ENCODE measurements at places on chromosomes 11 and 22.

DNA sequence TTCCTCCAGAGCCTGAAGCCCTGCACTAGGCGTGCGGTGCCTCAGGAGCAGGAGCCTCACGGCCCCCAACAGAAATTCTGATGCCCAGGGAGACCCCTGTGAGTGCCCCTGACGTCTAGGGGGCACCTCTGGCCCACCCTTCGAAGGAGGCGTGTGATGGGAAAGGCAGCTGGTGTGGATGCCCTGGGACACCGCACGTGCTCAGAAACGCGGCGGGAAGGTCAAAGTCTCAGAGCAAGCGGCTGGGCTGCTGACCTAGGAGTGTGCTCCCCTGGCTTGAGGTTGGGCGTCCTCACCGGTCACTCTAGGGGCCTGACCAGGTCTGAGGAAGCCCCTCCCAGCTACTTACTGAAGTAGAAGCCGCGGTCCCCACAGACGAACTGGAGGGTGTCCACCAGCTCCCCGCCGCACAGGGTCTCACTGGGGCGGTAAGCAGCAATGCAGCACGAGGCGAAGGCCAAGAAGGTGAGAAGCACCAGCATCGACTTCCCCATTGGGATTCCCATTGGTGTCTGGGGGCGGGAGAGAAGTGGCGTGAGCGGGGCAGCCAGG is 4.1 kb downstream of the IGF2 start:
- DNase-seq: no peak

GRCh38 chr11:108906329-108906728 is 241.5 kb downstream of the DDX10 start:
- DNase-seq: no peak

DNA sequence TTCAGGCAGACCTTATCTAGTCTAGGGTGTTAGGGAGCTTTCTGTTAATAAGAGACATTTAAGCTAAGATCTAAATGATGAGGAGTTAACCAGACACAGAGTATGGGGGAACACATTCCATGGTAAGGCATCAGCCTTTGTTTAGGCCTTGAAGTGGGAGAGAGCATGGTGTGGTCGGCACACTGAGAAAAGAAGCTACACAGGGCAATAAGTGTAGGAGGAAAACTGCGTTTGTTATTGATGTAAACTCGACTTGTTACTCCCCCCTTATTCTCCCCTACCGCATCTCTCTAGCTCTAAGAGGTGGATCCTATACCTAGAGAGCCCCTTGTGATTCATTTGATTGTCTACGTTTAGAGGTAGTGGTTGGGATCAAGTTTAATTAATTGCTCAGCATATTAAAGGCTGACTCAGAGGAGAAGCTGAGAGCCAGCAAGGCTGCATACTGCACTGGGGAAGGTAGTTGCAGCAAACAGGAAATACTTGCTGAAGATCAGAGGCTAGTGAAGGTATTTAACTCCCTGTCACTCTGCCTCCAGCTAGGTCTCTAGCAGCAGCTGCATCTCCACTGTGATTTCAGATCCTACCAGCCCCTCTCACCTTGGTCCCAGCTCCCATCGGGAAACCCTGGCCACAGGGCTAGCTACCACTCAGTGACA is 86.8 kb upstream of the TEAD1 start:
- DNase-seq: no peak

GRCh38 chr22:49004484-49005399 is 822.9 kb downstream of the BRD1 start:
- DNase-seq: no peak

DNA sequence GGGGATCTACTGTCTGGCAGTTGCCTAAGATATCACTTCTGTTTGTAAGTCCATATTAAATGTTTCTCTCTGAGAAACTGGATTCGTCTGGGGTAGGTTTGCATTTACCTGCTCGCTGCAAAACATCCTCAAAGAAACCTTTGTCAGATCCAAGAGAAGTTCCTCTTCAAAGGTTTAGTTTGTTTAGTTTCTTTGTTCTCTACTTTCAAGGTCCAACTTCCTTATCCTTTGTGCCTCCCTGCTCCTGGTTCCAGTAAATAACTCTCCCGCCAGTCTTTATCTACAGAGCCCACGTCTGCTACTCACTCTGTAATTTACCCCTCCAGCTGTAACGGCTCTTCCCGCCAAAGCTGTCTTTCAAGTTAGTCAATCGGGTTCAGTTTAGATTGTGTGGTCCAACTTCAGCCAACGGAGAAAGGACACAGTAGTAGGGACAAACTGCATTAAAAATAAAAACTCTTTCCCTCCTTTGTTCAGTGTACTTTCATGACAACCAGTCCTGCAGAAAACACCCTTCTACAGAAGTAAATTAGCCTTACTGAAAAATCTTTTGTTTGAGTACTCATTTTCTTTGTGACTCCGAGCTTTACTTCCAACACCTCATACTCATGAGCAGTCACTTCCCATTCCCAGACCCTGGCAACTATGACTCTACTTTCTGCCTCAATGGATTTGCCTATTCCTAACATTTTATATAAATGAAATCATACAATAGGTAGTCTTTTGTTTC is 41.0 kb downstream of the TMPRSS5 start:
- no peak for DNase-seq
